ENCODE measurements at places on chromosomes 2 and 18.

DNA sequence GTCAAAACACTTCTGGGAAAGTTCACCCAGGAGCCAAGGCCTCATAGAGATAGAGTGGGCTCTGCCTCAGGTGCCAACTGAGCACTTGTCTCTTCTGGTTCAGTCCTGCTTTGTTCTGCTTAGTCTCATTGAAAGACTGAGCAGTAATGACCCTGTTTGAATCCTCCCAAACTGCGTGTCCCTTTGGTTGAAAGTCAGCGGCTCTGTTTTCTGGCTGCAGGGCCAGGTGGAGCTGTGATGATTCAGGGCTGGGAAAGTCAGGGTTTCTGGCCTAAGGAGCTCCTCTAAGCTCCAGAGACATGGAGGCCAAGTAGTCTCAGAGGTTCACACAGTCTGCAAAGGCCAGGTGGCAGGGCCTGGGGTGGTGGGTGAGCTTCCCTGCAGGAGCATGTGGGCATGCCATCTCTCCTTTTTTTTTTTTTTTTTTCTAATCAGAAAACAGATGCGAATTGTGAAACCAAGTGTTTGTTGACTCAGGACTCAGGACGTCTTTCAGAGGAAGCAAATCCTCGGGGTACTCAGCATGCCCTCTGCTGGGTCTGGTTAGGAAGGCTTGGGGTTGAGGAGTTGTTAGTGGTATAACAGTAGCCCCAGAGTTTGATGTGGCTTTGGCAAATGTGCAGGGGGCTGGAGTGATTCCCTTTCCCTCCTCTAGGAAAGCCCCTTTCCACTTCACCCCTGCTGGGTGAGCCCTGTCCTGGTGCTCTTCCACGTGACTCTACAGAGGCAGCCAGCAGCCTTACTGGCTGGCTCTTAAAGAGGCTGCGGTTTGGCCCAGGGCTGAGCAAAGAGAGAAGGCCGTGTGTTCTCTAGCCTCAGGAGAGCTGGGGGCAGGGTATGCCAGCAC lies 38.3 kb downstream of the TMEM17 start:
- DNase-seq, result no peak

DNA sequence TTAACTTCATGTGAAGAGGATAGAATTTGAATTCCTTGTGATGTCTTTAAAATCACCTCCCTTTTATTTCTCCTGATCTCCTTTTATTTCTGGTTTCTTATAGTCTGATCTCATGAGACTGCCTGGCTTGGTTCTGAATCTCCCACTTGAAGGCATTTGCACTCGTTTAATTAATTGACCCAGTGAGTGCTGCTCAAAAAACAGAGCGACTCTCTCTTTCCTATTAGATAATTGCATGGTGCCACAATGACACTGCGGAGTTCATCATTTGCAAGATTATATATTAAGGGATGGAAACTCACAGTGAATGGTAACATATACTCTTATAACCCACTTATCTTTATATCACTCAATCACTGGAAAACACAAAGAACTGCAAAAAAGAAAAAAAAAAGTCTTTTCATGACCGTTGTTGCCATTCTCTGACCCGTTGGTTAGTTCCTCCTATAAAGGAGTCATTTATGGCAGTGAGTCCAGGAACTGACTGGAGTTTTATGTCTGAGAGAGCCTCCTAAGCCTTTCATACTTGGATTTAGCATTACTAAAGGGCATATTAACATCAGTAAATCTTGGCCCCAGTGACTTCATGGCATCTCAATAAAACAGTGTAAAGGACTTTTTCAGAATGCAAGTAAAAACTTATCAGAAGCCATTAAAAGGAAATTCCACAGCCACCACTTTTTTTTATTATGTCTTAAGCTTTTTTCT lies 103.3 kb upstream of the EPHA4 start:
- no peak for DNase-seq

- DNase-seq, result no peak
These were observed 1.2 kb downstream of the CNOT11 start for GRCh38 chr2:101253703-101254450.

GRCh38 chr2:229370509-229370908 lies 99.4 kb upstream of the PID1 start:
- no peak for DNase-seq

GRCh38 chr18:22159014-22159413 lies 10.4 kb upstream of the GATA6 start:
- no peak for DNase-seq

DNA sequence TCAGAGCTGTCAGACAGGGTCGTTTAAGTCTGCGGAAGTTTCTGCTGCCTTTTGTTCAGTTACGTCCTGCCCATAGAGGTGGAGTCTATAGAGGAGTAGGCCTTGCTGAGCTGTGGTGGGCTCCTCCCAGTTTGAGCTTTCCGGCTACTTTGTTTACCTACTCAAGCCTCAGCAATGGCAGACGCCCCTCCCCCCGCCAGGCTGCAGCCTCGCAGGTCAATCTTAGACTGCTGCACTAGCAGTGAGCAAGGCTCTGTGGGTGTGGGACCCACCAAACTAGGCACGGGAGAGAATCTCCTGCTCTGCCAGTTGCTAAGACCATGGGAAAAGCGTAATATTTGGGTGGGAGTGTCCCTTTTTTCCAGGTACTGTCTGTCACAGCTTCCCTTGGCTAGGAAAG lies 86.5 kb downstream of the EFEMP1 start:
- DNase-seq, result no peak

DNA sequence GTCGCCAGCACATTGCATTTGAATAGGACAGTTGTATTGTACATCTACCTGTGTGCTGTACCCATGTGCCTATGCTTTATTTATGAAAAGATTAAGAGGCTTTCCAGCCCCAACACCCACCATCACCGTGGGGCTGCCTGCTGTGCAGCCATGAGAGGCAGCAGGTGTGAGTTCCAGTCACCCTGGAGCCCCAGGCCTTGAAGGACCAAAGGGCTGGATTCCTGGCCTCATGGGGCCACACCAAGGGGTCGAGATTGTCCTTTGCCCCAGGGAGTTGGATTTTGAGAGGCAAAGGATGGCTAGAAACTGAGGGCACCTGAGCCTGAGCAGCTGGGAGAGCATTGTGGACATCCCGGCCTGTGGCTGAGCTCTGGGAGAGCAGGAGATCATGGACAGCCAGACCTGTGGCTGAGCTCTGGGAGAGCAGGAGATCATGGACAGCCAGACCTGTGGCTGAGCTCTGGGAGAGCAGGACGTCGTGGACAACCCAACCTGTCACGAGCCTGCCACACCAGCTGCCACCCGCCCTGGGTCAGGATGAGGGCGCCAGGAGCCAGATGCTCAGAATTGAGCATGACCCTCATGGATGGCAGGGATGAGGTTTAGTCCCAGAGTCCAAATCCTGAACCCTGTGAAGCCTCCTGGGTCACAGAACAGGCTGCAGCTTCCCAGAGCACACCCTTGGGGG lies 182.5 kb upstream of the RAB6C start:
- no peak for DNase-seq

GRCh38 chr18:54807303-54807702 lies 21.0 kb upstream of the RAB27B start:
- no peak for DNase-seq

- DNase-seq, result no peak
These were observed 1.4 kb downstream of the PHLPP1 start for GRCh38 chr18:62716619-62717168.

GRCh38 chr2:153455861-153456260 lies 22.7 kb downstream of the RPRM start:
- no peak for DNase-seq

DNA sequence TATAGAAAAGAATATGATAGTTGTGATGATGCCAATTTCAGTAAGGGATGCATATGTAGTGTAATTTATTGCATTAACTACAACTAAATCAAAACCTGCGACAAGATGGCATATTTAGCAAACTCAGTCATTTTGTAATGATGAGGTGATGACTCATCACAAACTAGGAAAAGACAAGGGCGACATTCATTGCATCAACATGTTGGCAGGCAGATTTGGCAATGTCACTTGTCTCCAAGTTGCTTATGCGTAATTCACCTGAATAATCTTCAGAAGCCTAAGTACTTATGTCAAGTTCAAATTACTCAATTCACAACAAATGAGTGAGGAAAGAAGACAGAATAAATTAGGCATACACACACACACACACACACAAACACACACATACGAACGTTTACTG lies 273.2 kb upstream of the RGPD4 start:
- no peak for DNase-seq

All from bone marrow (tissue), 2 donors.